ENCODE measurements at places on chromosomes 12 and 14.
A peak's percentile ranks its signal among the peaks of the same experiment; 100 is the strongest.

DNA sequence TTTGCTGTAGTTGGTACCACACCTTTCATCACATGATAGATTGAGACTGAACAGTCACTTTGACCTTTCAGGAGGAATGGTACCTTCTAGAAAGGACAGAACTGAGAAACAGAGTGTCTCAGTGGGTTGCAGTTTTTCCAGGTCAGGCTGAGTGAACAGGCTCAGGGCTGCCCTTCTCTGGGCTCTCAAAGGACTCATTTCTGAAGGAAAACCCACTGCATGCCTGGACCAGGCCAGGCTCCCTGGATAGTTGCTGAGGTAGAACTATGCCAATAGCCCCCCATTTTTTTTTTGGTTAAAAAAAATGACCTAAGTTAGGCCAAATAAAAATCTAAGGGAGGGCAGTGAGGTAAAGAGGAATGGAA is 148.1 kb upstream of the EGLN3 start:
- DNase-seq = no peak

GRCh38 chr12:107165581-107165980 is 72.2 kb upstream of the CRY1 start:
- DNase-seq = no peak

- DNase-seq = no peak
Observed at GRCh38 chr12:122902854-122903692, 7.1 kb upstream of the VPS37B start.

DNA sequence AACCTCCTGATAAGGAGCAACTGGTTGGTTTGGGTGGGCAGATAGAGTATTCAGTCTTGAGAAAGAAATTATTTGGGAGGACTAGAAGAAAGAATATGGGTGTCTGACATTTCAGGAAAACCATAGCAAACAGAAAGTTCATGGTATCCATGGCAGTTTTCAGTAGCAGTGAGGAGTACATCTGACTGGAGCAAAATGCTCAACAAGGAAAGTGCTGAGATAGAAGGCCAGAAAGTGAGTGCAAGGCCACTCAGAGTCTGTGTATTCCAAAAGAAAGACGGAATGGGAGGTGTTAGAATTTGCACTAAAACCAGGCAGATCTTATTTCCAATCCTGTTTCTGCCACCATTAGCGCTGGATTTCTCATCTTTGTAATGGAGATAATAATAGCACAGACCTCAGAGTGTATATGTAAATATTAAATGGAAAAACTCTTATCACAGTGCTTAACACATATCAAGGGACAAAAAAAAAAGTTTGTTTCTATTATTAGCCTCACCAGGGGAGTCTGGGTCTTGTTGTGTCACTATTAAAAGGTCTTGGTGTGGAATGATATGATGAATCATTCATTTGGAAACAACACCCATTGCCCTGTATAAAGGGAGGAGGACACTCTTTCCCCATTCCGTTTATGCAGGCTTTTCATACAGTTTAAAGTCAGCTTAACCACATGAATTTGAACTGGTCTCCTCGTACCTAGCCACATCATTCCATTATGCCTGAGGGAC is 349.8 kb downstream of the IPO8 start:
- DNase-seq = no peak

GRCh38 chr14:72651081-72651480 is 242.8 kb downstream of the DPF3 start:
- no peak for DNase-seq

DNA sequence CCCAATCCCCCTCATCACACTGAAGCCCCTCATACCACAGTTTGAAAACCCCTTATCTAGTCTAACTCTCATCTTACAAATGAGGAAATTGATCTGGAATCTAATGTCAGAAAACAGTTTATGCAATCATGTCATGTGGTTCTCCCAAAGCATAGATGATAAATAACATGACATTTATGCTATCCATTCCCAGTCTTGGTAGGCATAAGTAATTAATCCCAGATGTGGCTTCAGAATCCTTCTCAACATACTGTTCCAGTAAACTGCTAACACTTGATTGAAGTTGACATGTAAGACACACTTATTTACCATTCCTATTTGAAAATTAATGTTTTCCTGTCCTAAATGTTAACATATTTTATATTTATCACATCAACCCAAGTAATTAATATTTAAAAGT is 168.7 kb downstream of the GALC start:
- DNase-seq = peak; percentile 62

- no peak for DNase-seq
Observed at GRCh38 chr14:103762541-103762940, 46.9 kb downstream of the ZFYVE21 start.

- no peak for DNase-seq
Observed at GRCh38 chr12:102479939-102480338, 424 bp downstream of the IGF1 start.

GRCh38 chr12:132471011-132471857 is 18.7 kb upstream of the FBRSL1 start:
- DNase-seq = no peak

Data from fibroblast of skin of left quadriceps (primary cell).